IPS-NIHi11 (cell line): ENCODE measurements at places on chromosomes 1 and 21.

DNA sequence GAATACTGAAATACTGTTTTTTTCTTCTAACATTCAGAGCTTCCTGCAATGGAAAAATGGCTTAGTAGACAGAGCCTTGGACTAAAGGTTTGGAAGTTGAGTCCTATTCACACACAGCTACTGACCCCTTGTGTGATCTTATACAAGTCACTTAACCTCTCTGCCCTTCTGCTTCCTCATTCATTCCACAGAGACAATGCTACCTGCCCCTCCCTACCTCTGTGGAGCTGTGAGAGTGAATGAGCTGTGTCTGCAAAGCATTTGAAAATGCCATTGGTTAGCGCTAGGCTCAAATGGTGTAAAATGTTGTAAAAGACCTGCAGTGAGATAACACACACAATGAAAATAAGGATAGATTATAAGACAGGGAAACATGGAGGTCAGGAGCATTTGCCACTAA lies 214.4 kb downstream of the BARHL2 start:
- DNase-seq: peak; percentile 15

DNA sequence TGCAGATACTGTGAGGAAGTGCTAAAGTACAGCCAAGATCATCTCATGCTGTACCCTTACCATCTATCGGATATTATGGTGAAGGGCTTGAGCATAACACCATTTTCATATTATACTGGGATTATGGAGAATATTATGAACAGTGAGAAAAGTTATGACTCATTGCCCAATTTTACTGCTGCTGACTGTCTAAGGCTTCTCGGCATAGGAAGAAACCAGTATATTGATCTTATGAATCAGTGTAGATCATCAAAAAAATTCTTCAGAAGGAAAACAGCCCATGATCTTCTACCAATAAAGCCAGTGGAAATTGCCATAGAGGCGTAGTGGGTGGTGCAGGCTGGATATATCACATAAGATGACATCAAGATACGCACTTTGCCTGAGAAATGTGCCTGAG lies 47.7 kb downstream of the PPIAL4G start:
- no peak for DNase-seq

DNA sequence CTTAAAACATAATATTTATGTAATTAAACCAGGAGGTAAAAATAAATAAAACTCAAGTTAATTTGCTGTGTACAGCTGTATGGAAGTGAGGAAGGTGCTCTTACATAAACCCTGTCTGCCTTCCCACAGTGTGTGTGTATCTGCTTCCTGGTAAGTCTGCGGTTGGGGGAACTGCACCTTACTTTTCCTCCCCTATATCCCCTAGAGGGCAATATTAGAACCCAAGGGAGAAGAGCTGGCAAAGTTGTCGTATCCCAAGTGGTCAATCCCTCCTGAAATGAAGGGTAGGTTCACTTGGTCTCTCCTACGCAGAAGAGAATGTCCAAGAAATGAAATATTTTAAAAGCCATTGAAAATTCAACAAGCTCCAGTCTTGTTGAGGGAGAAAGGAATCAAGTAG lies 17.8 kb upstream of the JAK1 start:
- peak; percentile 24 for DNase-seq

- DNase-seq: no peak
Measured at GRCh38 chr1:206744683-206745082, 25.9 kb upstream of the IL19 start.

DNA sequence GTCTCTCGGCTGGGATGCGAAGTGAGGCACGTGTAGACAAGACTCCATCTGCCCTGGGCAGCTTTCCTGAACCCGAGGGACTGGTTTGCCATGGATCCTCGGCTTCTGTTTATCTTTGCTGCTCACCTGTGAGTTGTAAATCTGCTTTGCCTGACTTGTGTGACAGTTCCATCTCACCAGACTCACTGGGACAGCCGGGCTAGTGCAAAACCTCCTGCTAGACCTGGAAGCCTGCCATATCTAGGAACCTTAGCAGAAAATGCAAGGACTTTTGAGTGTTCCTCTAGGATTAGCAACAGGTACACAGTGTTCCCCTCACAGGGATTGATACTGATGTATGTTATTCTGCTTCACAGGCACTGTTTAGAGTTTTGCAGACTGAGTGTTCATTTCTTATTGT lies 218.6 kb downstream of the URB2 start:
- DNase-seq: no peak

DNA sequence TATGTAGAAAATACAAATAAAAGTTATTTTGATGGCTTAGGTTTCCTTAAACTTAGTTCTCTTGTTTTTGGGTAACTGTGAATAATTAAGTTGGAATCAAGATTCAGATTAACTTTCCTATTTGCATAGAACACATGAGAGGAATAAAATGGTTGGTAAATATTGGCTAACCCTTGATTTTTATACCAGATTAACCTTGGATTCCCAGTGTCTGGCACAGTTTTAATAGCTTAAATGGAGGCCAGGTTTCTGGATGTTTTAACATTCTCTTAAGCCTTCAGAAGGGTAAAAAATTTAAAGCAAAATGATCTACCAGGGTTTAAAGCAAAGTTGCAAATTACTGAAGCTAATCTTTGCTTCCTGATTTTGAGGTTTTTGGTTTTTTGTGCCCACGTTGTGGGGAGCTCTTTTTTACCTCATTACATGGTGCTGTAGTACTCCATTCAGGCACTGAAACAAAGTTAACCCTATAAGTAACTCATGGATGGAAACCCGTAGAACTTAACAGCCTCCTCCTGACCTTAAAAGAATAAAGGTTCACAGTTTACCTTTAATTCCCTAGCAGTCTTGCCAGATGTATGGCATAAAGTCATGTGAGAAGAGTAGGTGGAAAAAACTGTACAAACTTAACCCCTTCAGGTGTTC lies 8.4 kb upstream of the SPATA1 start:
- no peak for DNase-seq

- no peak for DNase-seq
Measured at GRCh38 chr1:157166590-157166989, 28.4 kb upstream of the ETV3 start.

DNA sequence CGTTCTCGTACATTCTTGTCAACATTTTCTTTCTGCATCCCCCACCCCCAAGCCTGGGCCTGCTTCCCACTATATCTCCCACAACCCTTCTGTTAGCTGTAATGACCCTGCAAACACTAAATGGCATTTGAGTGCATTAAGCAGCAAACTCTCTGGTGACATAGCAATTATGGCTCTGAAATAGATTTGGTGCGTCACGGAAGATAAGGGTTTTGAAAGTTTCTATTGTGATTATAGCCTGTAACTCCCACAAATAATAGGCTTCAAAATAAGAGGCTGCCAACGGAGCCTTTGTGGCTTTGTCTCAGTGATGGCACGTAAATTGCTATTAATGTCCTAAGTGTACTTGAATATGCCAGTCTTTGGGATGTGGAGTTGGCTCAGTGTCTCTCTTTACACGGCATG lies 277.6 kb downstream of the PBX1 start:
- no peak for DNase-seq

DNA sequence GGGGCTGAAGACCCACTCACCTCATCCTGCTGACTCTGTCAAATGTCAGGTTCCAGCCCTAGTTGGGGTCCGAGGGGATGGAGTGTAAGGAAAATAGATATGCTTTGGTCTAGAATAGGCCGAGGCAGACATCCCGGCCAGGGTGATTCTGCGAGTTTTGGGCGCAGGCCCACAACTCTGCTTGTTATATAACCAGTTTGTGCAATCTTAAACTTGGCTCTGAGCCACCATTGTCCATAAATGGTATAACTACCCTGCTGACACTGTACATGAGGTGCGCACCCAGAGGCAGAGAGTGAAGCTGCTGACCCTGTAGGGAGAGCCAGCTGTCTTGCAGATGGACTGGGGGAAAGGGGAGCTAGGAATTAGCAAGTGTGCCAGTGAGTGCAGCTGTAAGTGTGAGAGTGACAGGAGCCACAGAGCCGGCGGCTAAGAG lies 1388.8 kb downstream of the AMY1C start:
- peak; percentile 15 for DNase-seq

- no peak for DNase-seq
Measured at GRCh38 chr1:106952776-106953175, 103.7 kb upstream of the PRMT6 start.

GRCh38 chr1:210981490-210981889 lies 152.5 kb downstream of the KCNH1 start:
- no peak for DNase-seq

GRCh38 chr1:208291923-208292711 lies 47.9 kb upstream of the PLXNA2 start:
- DNase-seq: no peak

DNA sequence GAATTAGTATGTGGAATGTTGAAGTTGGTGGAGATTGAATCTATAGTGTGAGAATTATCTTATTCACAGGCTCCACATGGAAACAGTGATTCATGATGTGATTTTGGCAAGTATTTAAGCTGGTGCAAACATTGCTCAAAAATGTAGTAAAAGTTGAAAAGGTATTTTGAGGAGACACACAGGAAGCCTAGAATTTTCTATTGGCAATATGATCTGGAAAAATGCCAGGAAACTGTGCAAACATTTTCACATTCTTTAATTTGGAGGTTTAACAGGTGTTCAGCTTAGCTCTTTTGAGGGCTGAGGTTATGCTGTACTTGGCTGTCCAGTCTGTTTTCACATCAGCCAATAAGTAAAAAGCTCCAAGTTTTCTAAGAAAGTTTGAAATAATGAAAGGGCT lies 327.3 kb downstream of the RWDD3 start:
- DNase-seq: no peak

GRCh38 chr1:38885092-38885491 lies 3.7 kb upstream of the GJA9 start:
- DNase-seq: no peak

- no peak for DNase-seq
Measured at GRCh38 chr1:213124590-213124989, 73.5 kb downstream of the RPS6KC1 start.

DNA sequence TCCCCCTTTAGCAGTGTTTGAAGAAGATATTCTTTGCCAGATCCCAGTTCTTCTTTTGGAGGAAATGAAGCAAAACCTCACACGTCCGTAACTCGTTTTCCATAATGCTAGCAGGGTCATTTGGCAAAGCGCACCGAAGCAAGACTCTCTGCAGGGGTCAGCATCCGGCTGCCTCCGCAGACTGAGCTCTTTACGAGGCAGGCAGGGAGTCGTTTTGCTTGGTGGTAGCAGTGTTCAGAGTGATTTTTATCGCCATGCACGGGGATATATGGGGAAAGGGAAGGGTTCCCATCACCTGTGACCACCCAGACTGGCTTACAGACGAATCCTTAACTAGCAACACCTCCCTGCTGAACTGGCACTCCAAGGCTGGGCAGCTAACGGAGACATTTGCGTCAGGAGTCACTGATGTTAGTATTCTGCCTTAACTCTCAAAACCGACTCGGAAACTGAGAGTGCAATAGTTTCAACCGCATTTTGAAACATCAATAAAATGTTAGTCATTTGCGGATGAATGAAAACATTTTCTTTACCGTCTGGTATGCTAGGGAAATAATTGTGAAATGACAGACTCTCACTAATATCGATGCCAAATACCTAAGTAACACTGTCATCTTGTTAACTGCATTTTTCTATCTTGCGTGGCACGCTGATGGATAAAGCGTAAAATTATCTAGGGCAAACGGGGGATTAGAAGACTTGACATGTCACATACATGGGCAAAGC lies 2.2 kb upstream of the NEGR1 start:
- peak; percentile 36 for DNase-seq

DNA sequence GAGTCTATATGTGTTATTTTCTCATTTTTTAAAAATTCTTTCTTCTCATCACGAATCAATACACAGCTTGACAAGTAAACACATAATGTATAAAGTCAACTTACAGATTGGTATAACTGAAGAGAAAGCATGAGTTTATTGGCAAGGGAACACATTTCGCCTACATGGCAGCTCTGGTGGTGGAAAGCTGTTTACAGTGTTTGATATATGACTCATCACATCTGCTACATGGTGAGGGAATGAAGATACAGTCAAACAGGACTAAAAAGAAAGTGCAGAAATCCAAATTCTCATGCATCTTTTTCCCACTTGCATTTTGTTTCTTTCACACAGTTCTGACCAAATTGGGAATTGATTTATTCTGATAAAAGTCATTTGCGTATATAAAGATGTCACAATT lies 122.2 kb upstream of the ADGRL4 start:
- DNase-seq: no peak

DNA sequence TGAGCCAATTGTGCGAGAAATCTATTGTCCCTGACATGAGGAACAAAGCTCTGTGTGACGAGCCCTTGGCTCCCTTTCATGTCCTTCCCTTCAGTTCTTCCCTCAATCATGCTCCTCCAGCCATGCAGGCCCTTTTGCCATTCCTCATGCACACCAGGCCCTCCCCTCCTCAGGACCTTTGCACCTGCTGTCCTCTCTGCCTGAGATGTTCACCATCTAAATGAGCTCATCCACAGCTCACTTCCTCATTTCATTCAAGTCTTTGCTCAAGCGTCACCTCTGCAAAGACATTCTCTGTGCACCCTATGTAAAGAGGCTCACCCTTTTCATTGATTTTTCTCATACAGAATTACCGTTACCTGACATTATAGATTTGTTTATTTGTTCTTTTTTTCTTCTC lies 43.7 kb downstream of the C8B start:
- DNase-seq: no peak

DNA sequence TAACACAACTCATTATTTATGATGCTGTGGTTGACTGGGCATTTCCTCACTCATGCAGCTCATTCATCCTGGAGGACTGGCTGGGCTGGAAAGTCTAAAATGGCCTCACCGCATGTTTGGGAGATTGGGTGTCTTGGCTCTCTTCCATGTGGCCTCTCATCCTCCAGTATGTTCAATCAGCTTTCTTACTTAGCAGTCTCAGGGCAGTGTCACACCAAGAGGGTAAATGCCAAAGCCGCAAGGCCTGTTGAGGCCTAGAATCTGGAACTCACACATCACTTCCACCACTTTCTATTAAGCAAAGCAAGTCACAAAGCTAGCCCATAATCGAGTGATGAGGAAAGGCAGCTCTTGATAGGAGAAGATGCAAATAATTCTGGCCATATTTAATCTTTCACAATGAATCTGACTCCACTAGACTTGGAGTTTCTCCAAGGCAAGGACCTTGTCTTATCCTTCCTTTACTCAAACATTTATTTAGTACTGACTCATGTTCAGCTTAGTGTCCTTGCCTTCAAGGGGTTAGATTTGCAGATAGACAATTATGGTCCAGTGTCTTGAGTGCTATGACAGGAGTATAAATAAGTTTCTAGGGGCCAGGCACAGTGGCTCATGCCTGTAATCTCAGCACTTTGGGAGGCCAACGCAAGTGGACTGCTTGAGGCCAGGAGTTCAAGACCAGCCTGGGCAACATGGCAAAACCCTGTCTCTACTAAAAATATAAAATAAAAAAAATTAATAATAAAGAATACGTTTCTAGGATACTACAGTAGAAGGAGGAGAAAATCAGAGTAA lies 45.1 kb downstream of the TMEM53 start:
- no peak for DNase-seq

DNA sequence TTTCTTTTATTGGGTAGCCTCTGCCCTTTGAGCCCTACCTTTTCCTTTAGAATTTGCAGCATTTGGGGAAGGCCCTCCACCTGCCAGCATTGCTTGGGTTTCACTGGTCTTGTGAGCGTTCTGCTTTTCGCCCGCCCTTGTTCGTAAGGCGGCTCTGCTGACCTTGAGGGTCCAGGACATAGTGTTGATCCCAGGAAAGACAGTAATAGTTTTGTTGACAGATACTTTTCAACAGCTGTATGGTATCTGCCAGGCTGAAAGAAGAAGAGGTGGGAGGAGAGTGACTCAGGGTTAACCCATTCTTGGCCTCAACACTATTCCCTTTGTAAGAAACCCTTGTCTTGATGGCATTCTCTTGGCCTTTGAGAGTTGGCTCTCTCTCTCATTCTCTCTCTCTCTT lies 113.4 kb upstream of the SPAG17 start:
- no peak for DNase-seq
